Upper lobe of left lung (tissue), 6 donors: ENCODE measurements at places on chromosomes 3 and 15. TPM values are rescaled to one million over a fixed set of nuclear protein-coding genes. Genes with fewer than 3 reads are reported as not detected.

DNA sequence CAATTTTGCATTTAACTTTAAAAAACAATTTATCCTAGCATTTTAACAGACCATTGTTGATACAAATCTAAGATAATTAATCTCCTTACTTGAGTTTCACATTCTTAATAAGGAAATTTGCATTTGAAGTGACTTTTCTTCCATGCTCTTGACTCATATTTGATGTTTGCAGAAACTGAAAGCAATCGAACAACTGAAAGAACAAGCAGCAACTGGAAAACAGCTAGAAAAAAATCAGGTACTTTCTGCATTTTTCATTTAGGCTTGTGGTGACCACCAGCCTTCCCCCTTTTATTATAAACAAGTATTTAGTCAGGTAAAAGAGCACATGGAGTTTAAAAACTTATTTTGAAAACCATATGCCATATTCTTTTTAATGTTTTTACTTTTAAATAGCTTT is 20.1 kb upstream of the SELENOT start:
- H3K27me3 ChIP-seq = no peaks in the 10 kb centered on the region
- H3K4me1 ChIP-seq = peaks cover 4% of the 10 kb centered on the region
- H3K4me3 ChIP-seq = no peak overlapping the region
- no peak overlapping the region for H3K27ac ChIP-seq
- H3K36me3 ChIP-seq = peaks cover 74% of the 10 kb centered on the region

DNA sequence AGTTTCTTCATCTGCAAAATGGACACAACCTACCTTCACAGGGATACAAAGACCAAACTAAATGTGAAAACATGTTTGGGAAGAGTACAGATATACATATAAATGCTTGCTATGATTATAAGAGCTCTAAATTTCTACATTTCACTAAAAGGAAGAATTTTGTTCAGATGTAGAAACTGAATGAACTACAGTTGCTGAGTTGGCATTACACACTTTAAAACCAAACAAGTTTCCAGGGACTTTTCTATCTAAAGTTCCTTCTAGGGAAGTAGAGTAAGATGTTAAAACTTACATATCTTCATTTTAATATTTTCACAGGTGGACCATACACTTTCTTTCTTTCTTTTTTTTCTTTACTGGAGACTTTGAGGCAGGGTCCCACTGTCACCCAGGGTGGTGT is 4.6 kb downstream of the AAGAB start:
- no peak overlapping the region for H3K27ac ChIP-seq
- H3K36me3 ChIP-seq = no peaks in the 10 kb centered on the region
- H3K4me3 ChIP-seq = no peak overlapping the region
- H3K4me1 ChIP-seq = peaks cover 10% of the 10 kb centered on the region
- H3K27me3 ChIP-seq = no peaks in the 10 kb centered on the region

DNA sequence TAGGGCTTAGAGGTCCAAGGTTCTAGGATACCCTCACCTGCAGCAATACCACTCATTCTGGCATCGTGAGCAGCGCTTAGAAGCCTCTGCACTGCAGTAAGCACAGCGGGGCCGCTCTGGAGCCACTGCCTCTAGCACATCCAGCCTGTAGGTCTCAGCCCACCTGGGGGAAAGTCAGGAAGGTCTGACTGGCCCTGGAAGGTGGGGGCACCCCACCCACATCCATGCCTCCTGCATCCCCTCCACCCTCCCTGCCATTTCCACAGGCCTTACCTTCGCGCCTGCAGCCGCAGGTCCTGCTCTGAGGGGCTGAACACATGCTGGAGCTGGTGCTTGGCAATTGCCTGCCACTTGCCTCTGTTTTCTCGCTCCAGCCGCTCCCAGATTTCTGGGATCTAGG is 901 bp upstream of the RASSF1 start:
- no peak for DNase-seq
- H3K27me3 ChIP-seq = no peaks in the 10 kb centered on the region
- peak overlapping the region; percentile 53 for H3K4me3 ChIP-seq
- peak overlapping the region; percentile 97 for H3K27ac ChIP-seq
- H3K4me1 ChIP-seq = peaks cover 37% of the 10 kb centered on the region
- no peaks in the 10 kb centered on the region for H3K36me3 ChIP-seq

The CYP1A2 gene
- not detected for total RNA-seq

The LRRIQ4 gene
- total RNA-seq = not detected
